ENCODE measurements at places on chromosomes 16 and 17.

- no peak for DNase-seq
These were observed 151.9 kb downstream of the SALL1 start for GRCh38 chr16:50999181-50999580.

DNA sequence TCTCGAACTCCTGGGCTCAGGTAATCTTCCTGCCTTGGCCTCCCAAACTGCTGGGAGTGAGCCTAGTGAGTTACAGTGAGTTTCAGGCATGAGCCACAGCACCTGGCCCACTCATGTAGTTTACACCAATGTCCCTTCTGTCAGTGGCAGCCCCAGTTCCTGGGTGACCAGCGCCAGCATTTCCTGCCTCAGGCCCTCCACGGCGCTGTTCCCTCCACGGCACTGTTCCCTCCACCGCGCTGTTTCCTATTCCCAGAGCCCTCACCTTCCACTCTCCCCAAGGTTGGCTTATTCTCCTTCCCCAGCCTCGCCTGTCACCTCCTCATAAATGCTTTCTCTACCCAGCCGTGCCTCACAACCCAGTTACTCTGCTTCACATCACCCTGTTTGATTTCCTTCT, 32.6 kb downstream of the ITGAE start:
- no peak for DNase-seq

DNA sequence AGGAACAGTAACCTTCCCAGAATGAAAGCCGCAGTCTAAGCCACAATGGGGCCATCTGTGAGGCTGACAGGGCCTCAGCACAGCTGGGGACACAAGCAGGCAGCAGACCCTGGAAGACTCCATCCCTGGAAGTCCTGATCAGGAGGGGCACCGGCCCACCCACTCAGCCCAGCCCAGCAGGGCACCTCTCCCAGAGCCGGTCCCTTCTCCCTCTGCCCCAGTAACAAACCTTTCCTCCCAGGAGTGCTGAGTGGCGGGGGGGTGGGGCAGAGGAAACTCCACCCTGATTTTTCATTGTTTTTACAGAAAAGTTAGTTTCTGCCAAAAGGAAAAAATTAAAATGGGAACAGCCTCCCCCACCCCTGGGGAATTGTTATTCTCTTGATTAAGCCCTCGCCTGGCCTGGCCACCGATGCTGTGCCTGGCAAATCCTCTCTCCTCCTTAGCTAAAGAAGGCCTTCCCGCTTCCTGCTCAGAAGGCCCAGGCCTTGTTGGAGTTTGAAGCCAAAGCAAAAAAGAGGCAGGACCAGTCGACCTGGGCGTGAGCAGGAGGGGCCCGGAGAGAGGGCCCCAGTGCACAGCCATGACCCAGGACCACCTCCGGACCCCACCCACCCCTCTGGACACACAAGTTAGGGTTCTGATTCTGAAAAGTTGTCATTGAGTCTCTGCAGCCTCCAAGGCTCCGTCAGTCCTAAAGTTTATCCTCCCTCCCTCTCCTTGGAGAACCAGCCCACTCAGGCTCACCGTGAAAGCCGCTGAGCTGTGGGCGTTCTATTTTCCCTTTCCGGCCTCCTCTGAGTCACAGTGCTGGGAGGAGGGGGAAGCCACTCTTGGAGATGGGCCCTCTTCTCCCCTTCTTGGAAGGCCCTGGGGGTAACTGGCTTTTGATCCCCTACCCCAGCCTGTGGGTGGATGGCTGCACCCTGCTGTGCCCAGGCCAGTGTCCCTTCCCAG, 128.4 kb upstream of the TNRC6C start:
- DNase-seq: no peak

GRCh38 chr16:2048116-2048543, 345 bp downstream of the TSC2 start:
- DNase-seq: no peak

- no peak for DNase-seq
These were observed 2.2 kb upstream of the PHLPP2 start for GRCh38 chr16:71726476-71727315.

GRCh38 chr17:75628425-75628824, 4.8 kb upstream of the SMIM5 start:
- DNase-seq: no peak

GRCh38 chr17:31202968-31203367, 94.1 kb downstream of the OMG start:
- no peak for DNase-seq

GRCh38 chr17:37711113-37711512, 33.7 kb downstream of the HNF1B start:
- DNase-seq: no peak

DNA sequence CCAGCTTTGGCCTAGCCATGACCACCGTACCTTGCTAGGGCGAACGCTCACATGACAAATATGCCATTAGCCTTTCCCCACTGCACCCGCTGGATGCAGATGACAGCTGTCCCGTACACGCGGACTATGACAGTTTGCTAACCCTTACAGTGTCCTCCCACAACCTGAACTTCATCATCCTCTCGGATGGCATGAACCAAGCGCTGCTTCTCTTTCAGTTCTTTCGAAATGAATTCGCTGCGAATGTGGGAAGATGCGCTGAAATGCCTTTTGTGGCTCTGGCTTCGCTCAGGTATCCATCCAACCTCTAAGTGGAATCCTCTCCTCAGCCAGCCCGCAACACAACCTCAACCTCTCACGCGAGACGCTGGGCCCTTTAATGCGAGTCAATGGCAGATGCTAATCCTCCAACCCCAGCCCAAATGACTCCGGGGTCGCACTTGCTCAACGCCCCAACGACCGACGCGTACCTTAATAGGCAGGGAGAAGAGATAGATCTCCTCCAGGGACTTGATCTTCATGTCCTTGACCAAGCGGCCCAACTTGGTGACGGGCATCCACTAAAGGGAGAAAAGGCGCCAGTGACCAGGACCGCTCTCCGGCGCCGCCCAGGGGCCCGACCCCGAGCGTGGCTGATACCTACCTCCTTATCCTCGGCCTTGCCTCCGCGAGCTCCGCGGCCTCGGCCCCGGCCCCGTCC, 670 bp downstream of the RPS2 start:
- DNase-seq: no peak

GRCh38 chr16:1159973-1160772, 7.3 kb downstream of the CACNA1H start:
- no peak for DNase-seq

DNA sequence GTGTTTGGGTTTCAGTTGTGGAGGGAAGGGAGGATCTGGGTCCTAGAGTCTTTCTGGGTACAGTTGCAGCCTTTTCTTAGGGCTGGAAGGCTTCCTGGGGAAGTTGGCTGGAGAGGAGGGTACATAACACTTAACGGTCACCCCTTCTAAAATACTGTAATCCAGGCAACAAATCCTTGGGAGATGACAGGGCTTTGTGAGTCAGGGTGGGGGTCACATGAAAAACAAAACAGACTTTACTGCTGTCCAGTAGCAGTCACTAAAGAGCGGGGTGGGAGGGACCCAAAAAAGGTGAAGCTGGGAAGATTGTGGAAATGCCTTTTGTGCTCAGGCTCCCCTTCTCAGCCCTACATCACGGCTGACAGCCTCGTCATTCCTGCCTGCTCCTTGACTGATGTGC, 6.3 kb downstream of the SAP30BP start:
- DNase-seq: no peak

- no peak for DNase-seq
These were observed 33.8 kb downstream of the ULK2 start for GRCh38 chr17:19833914-19834313.

GRCh38 chr16:16080465-16081065, 131.1 kb downstream of the ABCC1 start:
- no peak for DNase-seq

DNA sequence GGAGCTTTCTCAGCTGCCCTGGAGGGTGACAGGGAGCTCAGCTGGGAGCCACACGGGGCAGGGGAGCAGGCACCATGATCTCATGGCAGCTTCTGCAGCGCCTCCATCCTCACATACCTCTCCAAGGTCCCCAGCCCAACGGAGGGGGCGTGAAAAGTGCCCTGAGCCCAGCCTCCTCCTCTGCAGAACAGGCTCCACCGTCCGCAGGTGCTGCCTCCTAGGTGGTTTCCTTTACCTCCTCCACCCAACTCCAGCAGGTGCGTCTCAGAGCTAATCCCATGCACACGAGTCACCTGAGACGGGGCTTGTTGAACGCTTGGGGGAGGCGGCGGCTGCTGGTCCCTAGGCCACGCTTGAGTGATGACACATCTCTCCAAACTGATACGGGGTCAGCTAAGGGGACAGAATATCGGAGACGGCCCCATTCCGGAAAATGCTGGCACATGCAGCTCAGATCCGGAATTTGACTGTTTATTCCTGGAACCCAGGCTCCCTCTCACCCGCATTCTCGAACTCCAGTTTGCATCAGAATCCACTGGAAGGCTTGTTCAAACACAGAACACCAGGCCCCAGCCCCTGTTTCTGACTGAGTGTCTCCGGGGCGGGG, 387 bp upstream of the SLC38A8 start:
- no peak for DNase-seq

GRCh38 chr16:88747588-88748301, 37.3 kb downstream of the PIEZO1 start:
- no peak for DNase-seq

DNA sequence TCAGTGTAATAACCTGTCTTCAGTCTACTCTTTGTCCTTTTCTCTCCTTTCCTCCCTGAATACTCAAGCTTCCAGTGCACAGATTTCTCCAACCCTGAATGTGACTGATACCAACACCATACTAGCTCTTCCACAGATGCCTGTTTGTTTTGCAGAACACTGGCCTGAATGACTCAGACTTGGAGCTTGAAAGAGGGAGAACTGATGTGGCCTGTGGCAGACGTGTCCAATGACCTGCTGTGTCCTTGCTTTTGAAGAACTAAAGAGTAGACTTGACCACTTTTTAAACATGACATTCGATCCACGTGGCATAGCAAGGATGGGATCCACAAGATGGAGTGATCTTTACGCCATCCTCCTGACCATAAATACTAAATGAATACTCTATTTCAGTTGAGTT, 361.0 kb downstream of the WWOX start:
- no peak for DNase-seq

DNA sequence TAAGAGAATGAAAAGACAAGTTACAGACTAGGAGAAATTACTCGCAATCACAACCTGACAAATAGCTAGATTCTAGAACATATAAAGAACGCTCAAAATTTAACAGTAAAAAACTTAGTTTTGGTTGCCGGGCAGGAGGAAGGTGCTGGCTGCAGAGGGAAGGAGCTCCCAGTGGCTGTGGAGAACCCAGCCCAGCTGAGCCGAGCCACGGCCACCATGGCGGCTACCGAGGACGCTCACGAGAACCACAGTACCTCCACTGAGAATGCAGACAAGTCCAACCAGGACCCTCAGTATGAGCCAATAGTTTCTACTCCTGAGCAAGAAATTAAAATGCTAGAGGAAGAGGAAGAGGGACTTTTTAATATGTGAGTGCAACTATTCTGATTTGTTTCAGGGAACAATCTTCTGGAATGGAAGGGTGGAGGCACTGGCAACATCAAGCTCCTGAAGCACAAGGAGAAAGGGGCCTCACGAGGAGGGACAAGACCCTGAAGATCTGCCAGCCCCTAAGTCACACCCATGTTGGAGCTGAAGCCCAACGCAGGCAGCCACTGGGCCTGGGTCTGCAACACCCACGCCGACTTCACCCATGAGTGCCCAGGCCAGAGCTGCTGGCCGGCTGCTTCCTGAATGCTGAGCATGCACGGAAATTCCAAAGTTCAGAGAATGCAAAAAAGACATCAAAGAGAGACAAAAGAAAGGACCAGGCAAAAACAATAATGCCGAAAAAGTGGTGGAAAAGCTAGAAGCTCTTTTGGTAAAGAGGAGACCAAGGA, 55.0 kb downstream of the DNAH17 start:
- no peak for DNase-seq

DNA sequence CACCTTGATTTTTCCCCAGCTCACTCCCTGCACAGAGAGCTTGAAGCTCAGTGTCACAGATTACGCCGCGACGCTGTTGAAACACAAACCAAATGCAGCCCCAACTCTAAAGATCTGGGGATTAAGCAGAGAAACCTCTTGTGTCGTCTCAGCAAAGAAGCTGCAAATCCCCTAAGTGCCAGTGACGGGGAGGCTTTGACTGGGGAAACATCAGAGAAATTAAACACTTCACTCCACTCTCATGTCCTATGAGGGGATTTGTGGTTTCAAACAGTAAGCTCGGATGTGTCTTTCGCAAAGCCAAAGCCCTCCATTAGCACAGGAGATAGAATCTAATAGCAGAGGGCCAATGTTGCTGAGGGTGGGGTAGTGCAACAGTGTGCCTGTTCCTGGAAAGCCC, 233.7 kb downstream of the HS3ST4 start:
- no peak for DNase-seq

GRCh38 chr17:39073916-39074315, 77.5 kb downstream of the PLXDC1 start:
- DNase-seq: no peak

DNA sequence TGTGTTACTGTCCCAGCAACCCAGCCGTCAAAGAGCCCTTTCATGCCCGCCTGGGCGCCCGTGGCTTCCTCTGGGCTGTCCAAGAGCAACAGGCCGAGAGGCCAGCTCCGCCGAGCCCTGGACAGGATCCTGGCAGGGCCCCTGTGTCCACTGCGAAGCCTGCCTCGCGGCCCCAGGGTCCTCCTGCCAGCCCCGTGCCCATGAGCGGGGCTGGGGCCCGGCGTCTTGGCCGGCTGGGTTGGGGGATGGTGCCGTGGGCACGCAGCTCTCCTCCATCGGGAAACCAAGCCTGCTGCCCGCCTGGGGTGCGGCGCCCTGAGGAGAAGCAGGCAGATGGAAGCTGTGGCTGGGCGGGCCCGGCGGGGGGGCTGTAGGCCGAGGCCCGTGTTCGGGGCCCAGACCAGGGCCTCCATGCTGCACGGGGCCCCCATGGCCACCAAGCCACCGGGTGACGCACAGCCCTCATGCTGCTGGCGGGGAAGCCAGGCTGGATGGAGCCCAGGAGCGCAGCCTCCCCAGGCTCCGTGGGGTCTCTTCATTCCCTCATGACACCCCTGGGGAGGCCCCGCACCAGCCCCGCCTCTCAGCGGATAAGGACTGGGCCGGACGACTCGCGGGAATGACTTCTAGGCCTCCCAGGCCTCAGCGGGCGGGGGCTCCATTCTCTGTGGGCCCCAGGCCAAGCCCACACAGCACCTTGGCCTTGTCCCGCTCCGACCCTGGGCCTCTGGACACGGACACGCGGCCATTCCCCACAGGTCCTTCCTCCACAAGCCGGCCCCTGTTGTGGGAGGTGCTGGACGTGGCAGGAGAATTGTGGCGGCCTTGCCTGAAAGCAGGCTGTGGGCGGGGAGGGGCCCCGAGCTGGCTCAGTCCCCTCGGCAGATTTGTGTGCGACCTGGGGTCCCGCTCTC, at the start of gene C1QTNF8:
Gene C1QTNF8, minus strand, starts transcription at position 76 of the 914 bp plus-strand sequence. CDS start 1,322 bp downstream, outside the sequence.
- DNase-seq: no peak

Measured in stimulated activated CD4-positive, alpha-beta T cell treated with anti-CD3 and anti-CD28 coated beads, TNF-alpha, amount 100 ng/mL, for 24 hours (primary cell).